ENCODE measurements at places on chromosomes 6 and 20.

DNA sequence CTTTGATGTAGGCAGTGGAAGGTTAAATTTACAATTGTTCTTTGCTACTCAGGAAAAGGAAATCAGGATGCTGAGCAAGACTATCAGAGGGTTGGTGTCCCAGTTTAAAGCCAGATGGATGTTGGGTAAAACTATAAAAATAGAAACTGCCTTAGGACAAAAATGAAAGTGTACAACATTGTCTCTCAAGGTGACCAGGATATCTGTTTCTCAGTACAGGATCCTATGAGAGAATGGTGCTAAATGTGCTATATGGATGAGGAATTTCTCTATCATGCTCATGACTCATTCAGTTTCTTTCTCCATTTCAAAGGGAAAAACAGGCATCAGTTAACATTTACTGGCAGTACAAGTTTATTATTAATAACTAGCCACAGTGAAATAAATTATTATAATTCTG, 534.2 kb upstream of the GJE1 start:
- H3K4me3 ChIP-seq: no peak overlapping the region
- DNase-seq: no peak
- no peak overlapping the region for H3K27ac ChIP-seq
- no peaks in the 10 kb centered on the region for H3K4me1 ChIP-seq
- no peaks in the 10 kb centered on the region for H3K36me3 ChIP-seq

GRCh38 chr6:158762787-158763433, 56.3 kb downstream of the EZR start:
- H3K36me3 ChIP-seq: peaks cover 89% of the 10 kb centered on the region
- H3K4me3 ChIP-seq: no peak overlapping the region
- H3K27ac ChIP-seq: no peak overlapping the region
- H3K27me3 ChIP-seq: no peaks in the 10 kb centered on the region
- H3K4me1 ChIP-seq: peaks cover 2% of the 10 kb centered on the region

GRCh38 chr20:19975436-19975799, 41.7 kb upstream of the NAA20 start:
- no peak for DNase-seq
- H3K36me3 ChIP-seq: no peaks in the 10 kb centered on the region

DNA sequence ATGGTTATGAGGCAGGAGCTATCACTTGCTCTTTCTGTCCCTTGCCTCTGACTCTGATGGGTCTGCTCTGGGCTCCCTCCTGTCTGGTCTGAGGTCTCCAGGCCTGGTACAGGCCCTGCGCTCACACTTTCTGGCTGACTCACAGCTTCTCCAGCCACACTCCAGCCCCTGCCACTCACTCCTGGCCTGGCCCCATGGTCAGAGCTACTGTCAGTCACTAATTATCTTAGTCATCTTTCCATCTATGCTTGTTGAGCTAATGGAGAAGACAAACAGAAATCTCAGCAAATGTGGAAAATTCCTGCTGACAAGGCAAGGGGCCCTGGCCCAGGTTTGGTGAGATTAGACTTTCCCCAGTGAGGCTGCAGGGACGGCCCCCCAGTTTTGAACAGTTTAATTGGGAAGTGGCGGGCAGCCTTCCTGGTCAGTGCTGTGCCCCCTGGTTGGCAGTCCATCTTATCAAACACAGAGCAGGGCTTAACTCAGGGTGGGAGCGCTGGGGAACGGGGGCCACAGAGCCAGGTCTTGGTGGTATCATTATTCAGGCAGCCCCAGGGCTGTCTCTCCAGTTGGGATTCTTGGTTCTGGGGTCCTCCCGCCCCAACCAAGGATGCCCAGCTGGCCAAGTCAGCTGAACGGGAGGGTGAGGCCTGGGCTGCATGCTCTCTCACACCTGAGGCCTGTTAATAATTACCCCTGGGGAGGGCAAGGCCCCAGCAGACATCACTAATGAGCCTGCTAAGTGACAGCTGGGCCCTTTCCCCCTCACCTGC, 63.4 kb downstream of the VEGFA start:
- no peak for DNase-seq
- no peaks in the 10 kb centered on the region for H3K4me1 ChIP-seq
- H3K27ac ChIP-seq: no peak overlapping the region
- peaks cover 3% of the 10 kb centered on the region for H3K27me3 ChIP-seq
- no peaks in the 10 kb centered on the region for H3K36me3 ChIP-seq
- no peak overlapping the region for H3K4me3 ChIP-seq

- H3K27me3 ChIP-seq: peaks cover 57% of the 10 kb centered on the region
- no peaks in the 10 kb centered on the region for H3K36me3 ChIP-seq
- no peaks in the 10 kb centered on the region for H3K4me1 ChIP-seq
- DNase-seq: no peak
These were observed 5.5 kb downstream of the GRIK2 start for GRCh38 chr6:101398716-101399615.

DNA sequence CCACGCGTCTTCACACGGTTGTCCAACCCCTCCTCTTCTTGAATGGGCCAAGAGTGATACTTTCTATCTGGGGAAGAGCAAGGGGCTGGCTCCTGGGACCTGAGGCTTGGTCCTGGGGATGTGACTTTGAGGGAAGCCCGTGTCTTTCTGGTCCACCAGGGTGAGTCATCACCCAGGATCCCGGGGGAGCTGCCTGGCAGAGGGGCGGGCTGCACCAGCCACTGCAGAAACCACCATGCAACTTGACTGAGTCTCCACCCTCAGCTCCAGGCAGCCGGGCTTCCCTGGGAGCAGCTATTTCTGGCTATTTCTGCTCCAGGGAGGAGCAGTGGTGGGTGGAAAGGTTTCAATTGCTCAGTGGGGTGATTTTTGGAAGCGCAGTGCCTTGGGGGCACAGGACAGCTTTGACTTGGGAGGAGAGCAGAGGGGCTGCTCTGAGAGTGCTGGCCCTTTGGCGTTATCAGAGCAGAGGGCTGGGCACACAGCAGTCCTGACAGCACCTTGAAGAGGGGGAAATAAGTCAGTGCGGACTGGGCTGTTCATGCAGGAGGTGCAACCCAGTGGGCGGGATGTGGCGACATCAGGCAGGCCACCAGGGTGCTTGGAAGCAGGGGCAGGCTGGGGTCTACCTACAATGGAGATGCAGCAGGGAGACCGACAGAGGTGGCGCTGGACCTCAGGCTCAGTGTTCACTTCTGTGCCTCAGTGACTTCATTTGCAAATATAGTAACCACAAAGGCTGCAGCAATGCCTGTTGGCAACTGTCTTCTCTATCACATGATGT, 45.1 kb upstream of the FAM83D start:
- no peak for DNase-seq
- H3K4me1 ChIP-seq: peaks cover 45% of the 10 kb centered on the region
- H3K4me3 ChIP-seq: no peak overlapping the region
- H3K27me3 ChIP-seq: no peaks in the 10 kb centered on the region

Data from activated T-helper 2 cell treated with anti-CD3 and anti-CD28 coated beads, Interferon-gamma antibody, Interleukin-2, Interleukin-4, amounts not matched to agents 10 μg/mL and 5 μg/mL and 100 μg/mL, durations not matched to agents 14 hours and 24 hours and 36 hours (primary cell).